ENCODE measurements at places on chromosomes 7 and 10.

DNA sequence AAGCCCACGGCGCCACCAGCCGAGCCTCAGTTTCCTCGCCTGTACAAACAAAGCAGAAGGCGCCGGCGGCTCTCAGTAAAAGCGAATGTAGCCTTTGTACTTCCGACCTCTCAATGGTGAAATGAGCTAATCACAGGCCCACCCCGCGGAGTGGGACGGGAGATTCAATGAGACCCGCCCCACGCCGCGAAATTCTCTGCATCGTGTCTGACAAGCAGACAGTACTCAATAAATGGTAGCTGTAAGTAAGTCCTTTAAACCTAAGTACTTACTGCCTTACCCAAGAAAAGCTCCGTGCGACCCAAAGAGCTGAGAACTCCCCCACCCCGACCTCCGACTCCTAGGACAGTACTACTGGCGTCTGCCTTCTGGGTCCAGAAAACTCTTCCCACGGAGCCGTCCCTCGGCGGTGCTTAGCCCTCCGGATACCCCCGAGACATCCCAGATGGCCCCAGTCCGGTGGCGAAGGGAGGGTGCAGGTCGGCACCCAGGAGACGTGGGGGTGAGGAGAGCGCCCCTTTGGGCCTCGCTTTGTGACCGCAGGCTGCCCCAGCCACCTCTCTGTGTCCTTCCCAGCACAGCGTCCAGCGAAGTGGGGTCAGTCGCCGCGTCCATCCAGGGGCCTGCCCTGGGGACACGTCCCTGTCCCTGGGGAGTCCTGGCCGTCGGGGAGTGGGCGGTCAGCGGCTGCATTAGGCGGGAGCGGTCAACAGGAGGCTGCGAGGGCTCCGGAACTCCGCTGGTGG, 972 bp upstream of the CXCL12 start:
- no peak for DNase-seq

DNA sequence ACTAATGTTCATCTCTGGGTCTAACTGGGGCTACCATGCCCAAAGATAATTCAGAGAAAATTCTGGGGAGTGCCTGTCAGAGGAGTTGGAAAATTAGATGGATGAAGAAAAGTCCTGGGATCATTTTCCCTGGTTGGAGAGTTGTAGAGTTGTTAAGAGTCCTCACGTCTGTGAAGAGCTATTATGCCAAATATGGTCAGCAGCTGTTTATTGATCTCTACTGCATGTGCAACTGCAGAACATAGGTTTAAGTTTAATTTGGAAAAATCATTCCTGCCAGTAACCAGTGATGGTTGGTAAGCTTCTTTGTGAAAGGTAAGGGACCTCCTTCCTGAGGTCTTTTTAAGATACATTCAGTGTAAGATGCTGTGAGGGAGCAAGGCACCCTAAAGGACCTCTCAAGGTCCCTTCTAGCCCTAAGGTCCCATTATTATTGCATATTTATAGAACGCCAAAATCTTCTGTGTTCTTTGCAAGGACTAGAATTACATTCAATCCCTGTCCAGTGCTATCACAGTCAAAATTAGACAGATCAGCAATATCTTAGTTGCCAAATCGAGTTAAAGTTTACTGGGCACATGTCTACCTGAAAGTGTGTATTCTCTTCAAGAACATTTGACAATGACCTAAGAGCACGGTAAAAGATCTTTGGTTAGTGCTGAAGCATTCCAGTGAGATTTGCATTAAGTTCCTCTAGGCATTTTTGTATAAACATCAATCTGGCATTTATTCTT, 62.7 kb downstream of the VTI1A start:
- no peak for DNase-seq

DNA sequence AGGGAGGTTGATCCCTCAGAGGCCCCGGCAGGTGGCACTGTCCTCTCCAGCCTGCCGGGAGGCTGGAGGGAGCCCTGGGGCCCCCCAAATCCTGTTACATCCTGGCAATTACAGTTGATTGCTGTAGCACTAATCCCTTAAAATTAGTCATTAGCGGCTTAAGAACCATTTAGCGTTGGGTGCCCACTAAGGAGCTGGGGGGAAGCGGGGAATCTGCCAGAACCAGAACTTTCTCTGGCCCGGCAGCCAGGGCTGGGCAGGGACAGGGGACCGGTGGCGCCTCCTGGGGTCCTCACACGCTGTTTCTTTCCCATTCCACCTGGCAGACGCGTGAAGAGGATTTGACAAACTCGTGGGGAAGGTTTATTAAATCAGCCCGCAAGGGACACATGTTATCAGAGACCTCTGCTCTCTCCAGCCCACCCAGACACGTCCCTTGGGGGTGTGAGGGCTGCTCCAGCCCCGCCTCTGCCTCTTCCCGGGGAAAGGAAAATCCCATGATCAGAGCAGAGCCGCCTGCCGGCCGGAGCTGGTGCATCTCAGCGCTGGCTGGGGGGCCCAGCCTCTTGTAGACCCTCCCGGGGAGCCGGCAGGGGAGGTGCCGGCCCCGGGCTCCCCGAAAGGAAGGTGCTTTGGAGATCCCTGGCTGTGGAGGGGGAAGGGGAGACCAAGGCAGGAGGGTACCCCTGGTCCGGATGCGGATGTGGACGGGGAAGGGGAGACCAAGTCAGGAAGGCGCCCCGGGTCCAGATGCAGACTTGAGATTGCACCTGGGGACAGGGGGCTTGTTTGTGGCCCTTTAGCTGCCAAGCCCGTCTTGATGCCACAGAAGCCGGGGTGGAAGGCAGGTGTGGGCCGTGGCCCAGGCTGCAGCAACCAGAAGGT, 142.7 kb downstream of the ELFN1 start:
- no peak for DNase-seq

DNA sequence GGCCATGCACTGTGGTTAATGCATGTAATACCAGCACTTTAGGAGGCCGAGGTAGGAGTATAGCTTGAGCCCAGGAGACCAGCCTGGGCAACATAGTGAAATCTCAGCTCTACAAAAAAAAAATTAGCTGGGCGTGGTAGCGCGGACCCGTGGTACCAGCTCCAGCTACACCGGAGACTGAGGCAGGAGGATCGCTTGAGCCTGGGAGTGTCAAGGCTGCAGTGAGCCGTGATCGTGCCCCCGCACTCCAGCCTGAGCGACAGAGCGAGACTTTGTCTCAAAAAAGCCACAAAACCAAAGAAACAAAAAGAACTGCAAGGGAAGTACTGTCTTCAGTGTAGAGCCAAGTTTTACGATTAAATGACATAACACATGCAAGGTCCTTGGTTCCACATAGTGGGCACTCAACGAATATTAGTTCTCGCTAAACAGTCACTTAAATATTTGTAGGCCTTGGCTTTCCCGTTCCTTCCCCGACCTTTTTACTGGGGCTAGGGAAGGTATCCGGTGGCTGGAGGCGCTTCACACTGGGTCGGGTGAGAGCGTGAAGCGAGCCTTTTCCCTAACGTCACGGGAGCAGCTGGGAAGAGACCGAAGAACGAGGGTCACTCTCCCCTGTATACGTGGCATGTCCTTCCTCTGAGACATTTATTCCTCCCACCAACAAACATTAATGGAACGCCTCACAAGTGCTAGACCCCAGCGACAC, 993 bp upstream of the SND1 start:
- DNase-seq: no peak

DNA sequence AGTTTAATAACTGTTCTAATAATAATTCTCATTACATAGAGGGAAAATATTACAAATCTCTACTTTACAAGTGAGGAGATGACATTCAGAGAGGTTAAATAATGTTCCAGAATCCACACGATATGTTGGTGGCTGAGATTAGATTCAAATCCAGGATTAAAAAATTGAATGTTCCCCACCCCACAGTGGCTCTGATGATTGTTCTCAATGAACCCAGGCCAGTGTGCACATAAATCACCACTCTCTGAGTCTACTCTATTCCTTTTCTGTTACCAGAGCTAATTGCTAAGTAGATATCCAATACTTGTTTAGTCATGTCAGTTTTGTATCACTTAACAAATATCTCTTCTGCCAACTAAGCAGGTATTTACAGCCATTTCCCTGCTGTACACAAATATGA, 281.0 kb downstream of the ABCA13 start:
- no peak for DNase-seq

GRCh38 chr7:5613607-5614006, 167.9 kb downstream of the RNF216 start:
- DNase-seq: no peak

DNA sequence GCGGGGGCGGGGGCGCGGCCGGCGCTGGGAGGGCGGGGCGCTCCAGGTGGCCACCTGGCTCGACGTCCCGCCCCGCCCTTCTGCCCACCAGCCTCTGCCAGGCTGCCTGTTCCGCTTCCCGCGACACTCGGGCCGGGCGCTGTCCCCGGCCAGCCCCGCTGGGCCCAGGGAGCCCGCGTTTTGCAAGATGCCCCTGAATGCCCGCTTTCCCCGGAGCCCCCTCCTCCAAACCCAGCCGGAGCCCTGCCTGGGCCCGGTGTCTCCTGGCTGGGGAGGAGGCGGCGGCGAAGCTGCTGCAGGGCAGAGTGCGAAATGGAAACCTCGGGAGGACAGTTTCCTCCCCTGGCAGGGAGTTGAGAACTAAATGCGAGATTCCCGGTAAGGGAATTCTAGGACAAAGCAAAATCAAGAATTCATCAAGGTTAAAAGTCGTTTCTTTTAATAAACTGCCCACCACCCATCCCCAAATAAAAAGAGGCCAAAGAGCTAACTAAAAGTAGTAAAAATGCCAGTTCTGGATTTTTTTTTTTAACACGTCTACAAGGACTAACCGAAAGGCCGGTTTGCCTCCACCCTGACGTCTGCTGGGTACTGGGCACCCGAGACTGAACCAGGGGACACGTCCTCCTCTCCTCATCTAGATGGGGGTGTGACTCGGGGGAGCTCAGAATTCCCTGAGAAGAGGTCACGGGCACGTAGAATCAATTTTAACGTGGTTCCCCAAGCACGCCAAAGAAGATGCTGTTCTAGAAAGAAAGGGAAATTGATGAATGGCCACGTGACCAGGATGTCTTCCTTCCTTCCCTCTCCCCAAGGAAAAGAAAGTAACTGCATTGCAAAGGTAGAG, 200.4 kb upstream of the NFE2L3 start:
- no peak for DNase-seq

- DNase-seq: peak; percentile 42
Observed at GRCh38 chr7:42876182-42877068, 35.4 kb downstream of the C7orf25 start.

DNA sequence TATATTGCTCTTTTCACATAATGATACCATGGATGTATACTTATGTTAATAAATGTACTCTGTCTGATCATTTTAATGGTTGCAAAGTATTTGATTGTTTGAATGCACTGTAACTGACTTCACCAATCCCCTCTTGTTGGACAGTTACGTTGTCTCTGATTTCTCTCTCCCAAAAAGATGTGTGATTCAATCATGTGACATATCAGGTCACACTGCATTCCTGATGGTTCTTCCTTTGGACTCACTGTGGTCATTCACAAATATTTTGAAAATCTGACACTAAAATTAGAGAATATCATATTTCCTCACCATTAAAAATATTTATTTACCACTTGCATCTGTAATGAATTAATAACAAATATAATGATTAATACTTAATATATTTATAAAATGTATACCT, 22.2 kb downstream of the SLC16A12 start:
- DNase-seq: no peak

GRCh38 chr7:70738151-70738885, 393.6 kb upstream of the GALNT17 start:
- no peak for DNase-seq

GRCh38 chr10:84353052-84353803, 24.8 kb downstream of the CCSER2 start:
- DNase-seq: no peak

DNA sequence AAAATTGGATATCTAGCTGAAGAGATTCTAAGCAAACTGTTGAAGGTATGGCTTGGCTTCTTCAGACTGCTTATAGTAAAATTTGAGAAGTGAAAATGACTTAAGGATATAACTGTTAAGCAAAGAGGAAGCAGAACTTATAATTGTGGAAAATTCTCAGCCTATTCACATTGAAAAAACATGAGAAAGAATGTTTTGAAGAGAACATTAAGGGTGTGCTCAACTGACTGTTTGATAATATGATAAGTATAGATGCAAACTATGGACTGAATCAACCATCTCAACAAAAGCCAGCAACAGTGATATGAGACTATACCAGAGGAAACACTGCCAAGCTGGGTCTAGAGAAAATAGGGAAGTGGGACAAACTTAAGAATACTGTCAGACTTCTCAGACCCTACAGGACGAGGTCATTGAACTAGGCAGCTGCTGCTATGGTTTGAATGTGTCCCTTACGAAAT, 133.1 kb upstream of the PPP1R3A start:
- no peak for DNase-seq

GRCh38 chr7:17586711-17587110, 288.3 kb downstream of the AHR start:
- no peak for DNase-seq

DNA sequence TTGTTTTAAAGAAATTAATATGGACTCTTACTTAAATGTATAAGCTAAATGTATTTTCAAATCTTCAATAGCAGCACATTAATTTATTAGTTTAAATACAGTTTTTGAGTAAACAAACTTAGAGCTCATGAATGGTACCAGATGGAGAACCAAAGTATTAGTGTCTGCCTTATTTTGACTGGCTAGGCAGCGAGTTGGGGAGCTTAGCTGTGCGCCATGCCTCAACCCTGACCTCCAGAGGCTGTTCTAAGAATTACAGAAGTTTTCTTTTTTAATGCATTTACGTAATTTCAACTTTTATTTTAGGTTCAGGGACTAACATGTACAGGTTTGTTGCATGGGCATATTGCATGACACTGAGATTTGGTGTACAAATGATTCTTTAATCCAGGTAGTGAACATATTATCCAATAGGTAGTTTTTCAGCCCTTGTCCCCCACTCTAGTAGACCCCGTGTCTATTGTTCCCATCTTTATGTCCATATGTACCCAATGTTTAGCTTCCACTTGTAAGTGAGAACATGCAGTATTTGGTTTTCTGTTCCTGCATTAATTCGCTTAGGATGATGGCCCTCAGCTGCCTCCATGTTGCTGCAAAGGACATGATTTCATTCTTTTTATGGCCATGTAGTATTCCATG, 166.8 kb downstream of the IQUB start:
- no peak for DNase-seq

GRCh38 chr7:7859411-7859810, 109.2 kb upstream of the GLCCI1 start:
- DNase-seq: no peak

DNA sequence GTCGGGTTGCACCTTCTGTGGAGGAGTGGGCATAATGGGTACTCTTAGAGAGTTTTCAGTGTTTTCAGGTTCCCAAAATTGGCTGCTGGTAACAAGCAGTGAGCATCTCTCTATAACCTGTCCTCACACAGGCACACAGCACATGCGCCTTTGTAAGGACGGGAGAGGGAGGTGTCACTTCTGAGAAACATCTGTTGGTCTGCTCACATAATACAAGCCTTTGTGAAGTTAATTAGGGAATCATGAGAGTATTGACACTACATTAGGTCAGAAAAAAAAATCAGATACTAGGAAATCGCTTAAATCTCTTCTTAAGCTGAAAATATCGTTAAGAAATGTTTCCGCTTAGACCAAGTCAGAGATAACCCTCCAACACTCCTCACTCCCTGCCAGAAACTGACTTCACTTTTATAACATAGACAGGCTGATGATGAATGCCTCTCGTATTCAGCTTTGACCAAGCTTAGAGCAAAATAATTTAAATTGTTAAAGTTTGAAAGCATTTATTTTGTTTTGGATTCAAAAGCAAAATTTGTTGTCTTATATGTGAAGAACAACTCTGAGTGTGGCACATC, 769.7 kb downstream of the TNS3 start:
- DNase-seq: no peak

- no peak for DNase-seq
Observed at GRCh38 chr7:108421720-108422331, 34.4 kb downstream of the NRCAM start.
